Ovary (tissue), 10 donors: ENCODE measurements at places on chromosomes 5 and 9. TPM values are rescaled to one million over a fixed set of nuclear protein-coding genes. Genes with fewer than 3 reads are reported as not detected.

RETREG1 gene
- total RNA-seq = 20.0 TPM

CRAT gene
- total RNA-seq = 39.1 TPM

DPM2 gene
- total RNA-seq = 19.9 TPM

NEUROG1 gene
- not detected for total RNA-seq

PRDM9 gene
- total RNA-seq = not detected

FOXD1 gene
- 0.23 TPM for total RNA-seq

IFNK gene
- total RNA-seq = not detected

IRX1 gene
- total RNA-seq = not detected

DNA sequence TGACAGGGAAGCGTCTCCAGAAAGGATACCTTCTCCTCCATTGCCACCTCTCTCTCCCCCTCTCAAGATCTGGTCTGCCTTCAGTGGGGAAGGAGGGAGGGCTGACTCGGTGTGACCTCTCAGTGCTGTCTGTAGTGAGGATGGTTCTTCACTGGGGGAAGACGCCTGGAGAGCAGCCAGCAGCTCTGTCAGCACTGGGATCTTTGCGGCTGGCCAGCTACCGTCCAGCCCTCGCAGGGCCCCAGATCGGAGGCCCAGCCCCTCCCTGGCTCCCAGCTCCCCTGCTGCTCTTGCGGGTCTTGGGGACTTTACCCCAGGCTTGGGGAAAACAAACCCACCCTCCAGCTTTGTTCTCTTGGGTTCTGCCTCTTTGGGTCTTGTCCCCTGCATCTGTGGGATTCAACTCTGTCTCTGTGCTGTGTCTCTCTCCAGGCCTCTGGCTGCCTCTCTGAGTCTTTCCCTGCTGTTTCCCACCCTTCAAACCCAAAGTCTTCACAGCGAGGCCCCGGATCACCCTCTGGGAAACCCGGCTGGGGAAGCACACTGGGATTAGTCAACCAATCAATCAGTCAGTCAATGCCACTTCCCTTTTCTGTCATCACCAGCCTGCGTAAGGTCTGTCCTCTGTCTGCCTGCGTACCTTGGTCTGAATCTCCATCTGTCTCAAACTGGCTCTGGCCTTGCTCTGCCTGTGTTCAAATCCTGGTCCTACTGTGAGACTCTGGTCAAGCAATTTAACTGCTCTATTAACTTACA is 23.0 kb downstream of the FGF18 start:
- DNase-seq = no peak

DNA sequence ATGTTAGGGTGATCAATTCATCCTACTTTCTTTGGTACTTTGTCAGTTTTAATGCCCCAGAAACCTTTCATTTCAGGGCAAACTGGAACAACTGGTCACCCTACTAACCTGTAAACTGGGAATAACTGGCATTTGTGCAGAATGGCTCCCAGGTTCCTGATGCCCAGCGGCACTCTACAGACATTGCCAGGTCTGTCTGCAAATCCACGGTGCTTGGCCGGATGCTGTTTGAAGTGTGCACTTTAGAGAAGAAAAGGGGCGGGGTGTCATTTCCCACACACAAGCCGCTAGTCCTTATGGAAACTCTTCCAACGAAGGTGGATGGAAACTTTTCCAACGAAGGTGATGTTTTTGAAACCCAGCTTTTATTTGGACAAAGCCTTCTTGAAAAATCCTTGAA is 49.9 kb upstream of the OTULINL start:
- DNase-seq = no peak

DNA sequence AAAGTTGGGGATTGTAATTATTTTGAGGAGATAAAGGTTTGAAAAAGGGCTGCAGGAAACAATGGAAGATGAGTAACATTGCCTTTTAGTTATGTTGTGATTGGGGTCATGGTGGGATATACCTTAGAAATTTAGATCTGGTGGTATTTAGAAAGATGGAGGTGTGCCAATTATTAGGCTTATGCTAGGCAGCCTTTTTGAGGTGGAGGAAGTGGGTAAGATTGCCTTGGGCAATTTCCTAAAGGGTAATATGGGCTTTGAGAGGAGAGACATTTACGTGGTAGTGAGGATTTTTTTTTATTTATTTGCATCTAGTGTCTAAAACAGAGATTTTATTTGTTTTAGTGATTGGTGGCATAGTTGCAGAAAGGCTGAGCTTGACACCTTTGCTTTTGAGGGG is 10.5 kb downstream of the HSPA4 start:
- no peak for DNase-seq

GRCh38 chr5:143707806-143708205 is 104.2 kb upstream of the HMHB1 start:
- DNase-seq = no peak

DNA sequence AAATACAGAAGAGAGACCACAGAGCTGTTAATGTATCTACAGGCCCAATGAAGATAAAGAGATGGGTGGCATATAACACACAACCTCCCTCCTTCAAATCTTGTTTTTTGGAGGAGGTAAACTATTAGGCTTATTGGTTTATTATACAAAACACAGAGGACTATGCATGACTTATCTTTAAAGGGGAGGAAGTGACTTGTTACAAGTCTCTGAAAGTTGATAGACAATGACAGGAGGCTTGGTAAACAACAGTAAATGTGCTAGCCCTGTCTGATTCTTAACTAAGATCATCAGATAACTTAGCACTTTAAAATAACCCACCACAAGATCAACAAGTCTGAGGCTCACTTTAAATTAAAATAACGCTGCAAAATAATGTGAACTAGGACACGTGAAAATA is 219.0 kb downstream of the MLLT3 start:
- no peak for DNase-seq

DNA sequence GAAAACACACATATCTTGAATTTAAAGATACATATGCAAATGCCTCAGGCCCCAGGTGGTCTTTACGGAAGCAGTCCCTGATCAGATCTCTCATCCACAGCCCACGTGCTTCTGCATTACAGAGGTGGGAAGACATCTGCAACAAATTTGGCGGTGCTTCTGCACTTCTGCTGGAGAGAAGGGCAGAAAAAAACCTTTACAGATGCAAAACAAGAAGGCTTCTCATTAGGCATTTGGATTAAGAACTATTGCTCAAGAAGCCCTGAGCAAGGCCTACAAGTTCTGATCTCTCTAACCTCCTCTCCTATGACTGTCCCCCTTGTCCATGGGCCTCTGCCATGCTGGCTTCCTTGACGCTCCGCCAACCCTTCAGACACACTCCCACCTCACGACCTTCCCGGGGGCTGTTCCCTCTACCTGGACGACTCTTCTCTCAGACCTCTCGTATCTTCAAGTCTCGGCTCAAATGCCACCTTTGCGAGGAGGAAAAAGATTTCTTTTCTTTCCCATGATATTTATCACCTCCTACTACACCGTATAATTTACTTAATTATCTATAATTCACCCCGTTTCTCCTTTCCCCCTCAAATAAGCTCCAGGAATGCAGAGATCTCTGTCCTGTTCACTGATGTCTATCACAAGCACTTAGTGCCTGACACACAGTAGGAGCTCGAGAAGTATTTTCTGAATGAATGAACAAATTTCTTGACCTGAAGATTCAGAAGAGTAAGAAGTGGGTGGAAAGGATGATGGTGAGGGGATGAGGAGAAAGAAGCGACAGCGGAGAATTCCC is 1.1 kb downstream of the MTMR12 start:
- no peak for DNase-seq

GRCh38 chr5:131595088-131596033 is 39.7 kb downstream of the RAPGEF6 start:
- DNase-seq = no peak

DNA sequence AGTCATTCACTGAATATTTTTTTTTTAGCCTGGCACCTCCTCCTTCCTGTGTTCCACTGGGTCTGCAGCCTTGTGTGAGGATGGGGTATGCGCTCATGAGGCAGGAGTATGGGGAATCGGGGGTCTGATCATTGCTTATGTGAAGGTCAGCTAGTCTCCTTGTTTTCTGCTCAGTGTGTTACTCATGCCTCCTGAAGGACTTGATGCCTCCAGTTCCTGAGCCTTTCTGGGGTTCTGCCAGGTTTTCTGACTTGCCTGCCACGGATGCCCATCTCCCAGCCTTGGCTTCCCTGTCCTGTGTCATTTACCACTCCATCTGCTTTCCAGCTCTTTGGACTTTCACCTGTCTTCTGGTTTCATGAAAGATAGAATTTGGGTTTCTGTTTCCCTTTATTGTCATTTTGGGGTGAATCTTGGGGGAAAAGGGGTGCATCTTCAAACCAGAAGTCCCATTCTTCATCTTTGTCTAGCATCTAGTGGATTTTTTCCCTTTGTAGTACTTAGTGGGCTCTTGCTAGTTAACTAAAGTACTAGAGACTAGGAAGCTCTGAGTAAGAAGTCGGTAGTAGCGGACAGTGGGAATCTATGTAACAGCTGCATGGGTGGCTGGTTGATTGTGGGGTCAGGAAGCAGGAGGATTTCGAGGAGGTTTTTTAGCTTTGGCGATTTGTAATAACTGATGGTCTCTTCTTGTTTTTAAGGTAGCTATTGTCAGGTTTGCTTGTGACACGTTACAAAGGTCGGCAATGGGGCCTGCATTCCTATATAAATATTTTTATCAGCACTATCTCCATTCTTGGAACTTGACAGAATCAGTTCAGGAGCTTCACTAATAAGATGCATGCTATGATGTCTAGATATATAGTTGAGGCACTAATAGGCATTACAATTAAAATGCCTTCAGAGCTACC is 8.2 kb downstream of the OTULIN start:
- no peak for DNase-seq

GRCh38 chr5:61617995-61618525 is 286.0 kb downstream of the ZSWIM6 start:
- no peak for DNase-seq

- no peak for DNase-seq
Observed at GRCh38 chr9:121703014-121703734, 51.7 kb downstream of the DAB2IP start.

GRCh38 chr9:116103976-116104820 is 49.4 kb upstream of the PAPPA start:
- DNase-seq = no peak

- no peak for DNase-seq
Observed at GRCh38 chr5:76710991-76711390, 4.9 kb upstream of the F2R start.

- no peak for DNase-seq
Observed at GRCh38 chr9:31776471-31776870, 608.0 kb upstream of the ACO1 start.

DNA sequence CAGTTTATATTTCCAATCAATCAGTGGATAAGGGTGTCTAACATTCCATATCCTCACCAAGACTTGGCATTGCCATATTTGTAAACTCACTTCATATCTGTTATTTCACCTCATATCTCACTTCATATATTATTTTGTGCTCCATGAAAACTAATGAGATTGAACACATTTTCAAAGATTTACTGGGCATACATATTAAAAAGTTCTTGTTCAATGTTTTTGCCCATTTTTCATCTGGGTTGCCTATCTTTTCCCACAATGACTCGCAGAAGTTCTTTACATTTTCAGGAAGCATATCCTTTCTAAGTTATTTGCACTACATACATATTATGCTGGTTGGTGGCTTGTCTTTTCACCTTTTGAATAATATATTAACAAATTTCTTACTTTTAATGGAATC is 15.3 kb downstream of the ZNF510 start:
- DNase-seq = no peak

- no peak for DNase-seq
Observed at GRCh38 chr5:30131-30530, 61.8 kb upstream of the PLEKHG4B start.

GRCh38 chr9:18190671-18191374 is 283.1 kb upstream of the ADAMTSL1 start:
- DNase-seq = no peak

- DNase-seq = no peak
Observed at GRCh38 chr5:133123297-133123696, 71.5 kb downstream of the HSPA4 start.

- DNase-seq = no peak
Observed at GRCh38 chr9:69214939-69215338, 40.9 kb downstream of the TJP2 start.

- no peak for DNase-seq
Observed at GRCh38 chr9:99349870-99350269, 127.8 kb downstream of the SEC61B start.

DNA sequence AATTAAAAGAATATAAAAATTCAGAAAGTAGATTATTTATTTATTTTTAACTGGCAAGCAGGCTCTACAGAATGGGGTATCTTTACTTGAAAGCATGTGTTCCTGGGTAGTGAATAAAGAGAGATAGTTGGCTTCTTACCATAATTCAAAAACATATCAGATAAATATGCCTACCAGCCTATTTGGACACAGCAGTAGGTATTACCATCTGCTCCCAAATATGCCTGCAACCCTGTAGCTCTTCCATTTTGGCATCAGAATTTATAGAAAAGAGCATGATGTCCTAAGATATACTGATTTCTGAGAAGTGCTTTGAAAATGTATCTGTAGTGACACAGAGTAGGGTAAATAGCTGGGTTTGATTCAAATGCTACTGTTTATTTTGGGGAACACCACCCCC is 1300.5 kb upstream of the DMAC1 start:
- no peak for DNase-seq

- DNase-seq = no peak
Observed at GRCh38 chr5:174446446-174446845, 277.9 kb upstream of the MSX2 start.

DNA sequence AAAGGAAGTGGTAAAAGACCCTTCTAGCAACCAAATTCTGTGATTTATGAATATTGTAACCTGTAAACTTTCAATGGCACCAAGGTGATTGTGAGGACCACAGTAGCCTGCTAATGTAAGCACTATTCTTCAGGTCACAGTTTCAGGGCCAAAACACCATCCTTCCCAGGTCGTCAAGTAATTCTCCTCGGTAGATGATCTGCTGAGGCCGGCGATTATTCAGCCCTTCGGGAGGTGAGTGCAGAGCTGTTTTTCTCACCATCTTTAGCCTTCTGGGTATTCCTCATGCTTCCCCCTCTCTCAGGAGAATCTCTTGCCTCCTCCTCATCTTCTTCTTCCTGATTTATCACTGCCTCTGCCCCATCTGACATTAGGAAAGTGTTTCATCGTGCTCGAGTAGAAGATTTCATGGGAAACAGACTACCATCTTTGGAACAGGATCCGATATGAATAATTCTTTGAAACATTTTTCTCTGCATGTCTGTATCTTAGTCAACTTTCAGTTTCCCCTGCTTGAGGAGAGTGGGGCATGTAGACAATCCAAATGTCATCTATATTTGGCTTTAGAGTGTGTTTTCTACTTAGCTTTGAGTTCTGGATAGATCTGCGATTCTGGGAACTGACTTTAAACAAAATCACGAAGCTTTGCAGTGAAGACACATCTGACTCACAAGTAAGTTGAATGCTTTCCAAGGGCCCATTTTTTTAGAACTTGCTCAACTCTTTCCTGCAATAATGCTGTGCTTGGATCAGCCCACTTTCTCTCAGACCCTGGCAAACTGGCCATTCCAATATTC is 173.9 kb downstream of the AOPEP start:
- peak; percentile 66 for DNase-seq

GRCh38 chr9:93586290-93587057 is 10.1 kb downstream of the PHF2 start:
- DNase-seq = no peak

DNA sequence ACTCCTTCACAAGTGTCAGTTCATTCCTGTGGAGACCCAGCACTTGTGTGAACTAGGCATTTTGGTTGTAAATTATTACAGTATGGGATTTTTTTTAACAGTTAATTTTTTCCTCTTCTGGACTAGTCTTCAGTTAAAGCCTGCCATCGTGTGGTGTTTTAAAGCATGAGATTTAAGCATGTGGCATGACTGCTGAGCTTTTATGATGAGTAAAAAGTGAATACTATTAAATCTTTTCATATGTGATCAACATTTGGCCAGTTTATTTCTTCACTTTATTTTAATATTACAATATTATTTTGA is 25.0 kb downstream of the LMNB1 start:
- DNase-seq = no peak

- no peak for DNase-seq
Observed at GRCh38 chr9:37508135-37508833, 22.5 kb downstream of the POLR1E start.

- no peak for DNase-seq
Observed at GRCh38 chr5:152259702-152260101, 145.4 kb downstream of the NMUR2 start.
